ENCODE measurements at places on chromosomes 6 and 20. TPM values are rescaled to one million over a fixed set of nuclear protein-coding genes. Genes with fewer than 3 reads are reported as not detected.

DNA sequence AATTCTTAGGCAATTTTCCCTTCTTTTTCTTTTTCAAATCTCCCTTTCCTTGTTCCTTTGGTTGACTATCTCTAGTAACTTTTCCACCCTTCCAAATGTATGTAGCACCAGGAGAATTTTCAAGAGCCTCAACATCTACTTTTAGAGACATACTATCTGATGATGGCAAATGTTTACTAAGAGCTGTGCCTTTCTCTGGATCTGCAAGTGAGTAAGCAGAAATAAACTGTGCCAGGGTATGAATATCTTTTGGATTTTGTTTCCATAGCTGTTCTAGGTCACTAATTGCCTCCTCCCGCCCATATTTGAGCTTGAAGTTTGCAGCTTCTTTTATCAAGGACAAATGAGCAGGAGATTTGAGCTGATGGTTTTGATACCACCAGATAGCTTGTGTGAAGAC is 69.5 kb downstream of the GTF2H5 start:
- no peak for DNase-seq

GRCh38 chr6:122361314-122361979 is 38.0 kb upstream of the HSF2 start:
- no peak for DNase-seq

GRCh38 chr6:26124781-26125685 is 37.8 kb downstream of the HFE start:
- no peak for DNase-seq

GRCh38 chr6:7214468-7214867 is 98.5 kb downstream of the SSR1 start:
- DNase-seq: no peak

DNA sequence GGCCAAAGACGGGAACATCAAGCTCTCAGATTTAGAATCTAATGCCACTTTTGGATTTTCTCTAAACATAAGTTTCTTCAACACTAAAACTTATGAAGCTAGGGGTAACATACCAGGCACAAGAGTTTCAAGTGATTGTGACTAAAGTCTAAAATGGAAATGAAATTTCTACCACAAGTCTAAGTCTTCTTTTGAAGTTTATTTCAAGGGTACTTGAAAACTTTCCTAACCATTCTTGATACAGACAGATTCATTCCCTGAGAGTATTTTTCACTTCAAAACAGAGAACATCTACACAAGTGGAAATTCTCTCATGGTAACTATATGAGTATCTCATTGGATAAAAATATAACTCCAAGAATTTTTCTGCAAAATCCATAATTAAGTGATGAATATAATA is 56.2 kb downstream of the BTBD9 start:
- no peak for DNase-seq

- no peak for DNase-seq
Measured at GRCh38 chr6:56297022-56297989, 49.9 kb upstream of the COL21A1 start.

DNA sequence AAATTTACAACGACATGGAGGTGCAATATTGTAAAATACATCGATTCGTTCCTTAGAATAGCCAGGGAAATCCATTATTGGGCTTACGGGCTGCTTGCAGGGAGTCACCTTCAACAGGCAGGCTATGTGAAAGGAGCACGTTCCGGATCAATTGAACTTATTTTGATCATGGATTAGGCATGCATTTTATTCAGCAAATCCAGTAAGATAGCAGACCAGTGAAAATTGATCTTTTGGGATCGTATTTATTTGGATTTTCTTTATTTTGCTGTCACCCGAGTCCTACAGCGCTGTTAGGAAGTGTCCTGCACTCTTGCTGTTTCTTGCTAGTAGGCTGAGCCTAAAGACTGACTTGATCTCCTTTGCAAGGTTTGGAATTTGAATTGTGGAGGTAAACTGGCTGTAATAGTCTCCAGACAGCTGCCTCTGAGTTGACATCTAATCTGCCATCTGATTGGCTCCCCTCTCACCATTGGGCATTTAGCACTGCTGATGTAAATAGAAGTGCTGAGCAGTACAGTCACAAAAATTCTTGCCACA is 3.0 kb downstream of the ARID1B start:
- DNase-seq: peak; percentile 54

- DNase-seq: no peak
Measured at GRCh38 chr6:1104988-1105670, 206.8 kb upstream of the FOXQ1 start.

Gene ZNF334
- 0.25 TPM for total RNA-seq

Gene KIF13A
- total RNA-seq: 0.49 TPM

Gene TFAP2A
- not detected for total RNA-seq

Gene TMEM14A
- 8.0 TPM for total RNA-seq

Gene TRIM31
- total RNA-seq: not detected

Gene PRL
- not detected for total RNA-seq
